NCI-H1105 treated with DMSO at 0.1 percent for 48 hours (cell line): ENCODE measurements at places on chromosomes 7 and 10.

- no peak for DNase-seq
These were observed 971 bp downstream of the AEBP1 start for GRCh38 chr7:44104860-44105771.

GRCh38 chr10:88165849-88166271, 302.4 kb downstream of the PTEN start:
- DNase-seq, result no peak

DNA sequence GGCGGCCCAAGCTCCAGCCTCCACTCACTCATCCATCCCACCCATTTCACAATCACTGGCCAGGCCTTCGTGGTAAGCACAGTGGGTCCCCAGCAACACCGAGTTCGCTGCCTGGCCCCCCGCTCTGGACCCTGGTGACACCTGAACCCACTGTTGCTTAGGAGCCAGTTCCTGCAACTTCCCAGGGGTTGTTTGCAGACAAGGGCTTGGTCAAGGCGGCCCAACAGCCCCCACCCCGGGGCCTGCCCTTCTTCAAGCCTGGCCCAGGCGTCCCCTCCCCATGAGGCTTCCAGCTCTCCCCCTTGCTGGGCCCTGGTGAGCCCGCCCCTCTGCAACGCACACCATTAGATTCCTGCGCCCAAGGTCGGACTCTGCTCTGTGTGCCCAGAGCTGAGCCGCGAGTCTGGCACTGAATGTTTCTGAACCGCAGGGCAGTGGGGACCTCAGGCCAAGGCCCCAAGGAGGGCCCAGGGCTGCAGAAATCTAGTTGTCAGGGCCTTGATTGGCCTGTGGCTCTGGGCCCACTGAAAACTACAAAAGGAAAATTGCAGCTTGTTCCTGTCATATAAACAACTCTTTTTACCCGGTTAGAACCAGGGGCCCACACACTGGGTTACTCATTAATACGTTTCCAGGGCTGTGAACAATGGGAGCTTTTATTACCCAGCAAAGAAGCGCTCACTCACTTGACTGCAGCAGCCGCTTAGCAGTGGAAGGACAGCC, 2.1 kb upstream of the COX19 start:
- no peak for DNase-seq

- no peak for DNase-seq
These were observed 28.9 kb downstream of the LRRC27 start for GRCh38 chr10:132360766-132361447.

GRCh38 chr10:44320756-44321155, 64.1 kb downstream of the CXCL12 start:
- no peak for DNase-seq

DNA sequence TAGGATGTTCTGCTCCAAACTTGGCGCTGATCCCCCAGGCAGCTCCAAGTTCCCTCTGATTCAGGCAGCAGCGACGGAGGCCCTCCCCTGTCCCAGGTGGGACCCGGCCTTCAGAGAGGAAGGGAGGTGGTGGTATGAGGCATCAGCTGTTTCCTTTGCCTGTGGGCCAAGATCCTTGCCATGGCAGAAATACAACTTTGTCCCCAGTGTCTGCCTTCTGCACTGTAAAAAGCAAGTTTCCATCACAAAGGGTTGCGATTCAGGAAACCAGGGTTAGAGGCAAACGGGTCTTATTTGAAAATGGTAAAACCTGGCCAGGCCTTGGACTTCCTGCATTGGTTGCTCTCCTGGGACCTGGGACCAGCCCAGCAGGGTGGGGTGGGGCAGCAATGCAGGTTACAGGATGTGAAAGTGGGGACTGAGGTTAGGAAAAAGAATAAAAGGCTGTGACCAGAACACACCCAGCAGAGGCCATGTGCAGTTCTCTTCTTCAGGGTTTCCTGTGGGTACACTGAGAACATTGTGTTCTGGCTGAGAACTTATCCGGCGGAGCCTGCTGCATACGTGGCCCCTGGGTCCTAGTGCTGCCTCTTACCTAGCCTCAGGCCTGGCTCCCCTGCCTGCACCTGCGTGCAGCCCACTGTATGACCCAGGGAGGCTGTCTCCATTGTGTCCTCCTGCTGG, 25.1 kb upstream of the DDIT4 start:
- no peak for DNase-seq

DNA sequence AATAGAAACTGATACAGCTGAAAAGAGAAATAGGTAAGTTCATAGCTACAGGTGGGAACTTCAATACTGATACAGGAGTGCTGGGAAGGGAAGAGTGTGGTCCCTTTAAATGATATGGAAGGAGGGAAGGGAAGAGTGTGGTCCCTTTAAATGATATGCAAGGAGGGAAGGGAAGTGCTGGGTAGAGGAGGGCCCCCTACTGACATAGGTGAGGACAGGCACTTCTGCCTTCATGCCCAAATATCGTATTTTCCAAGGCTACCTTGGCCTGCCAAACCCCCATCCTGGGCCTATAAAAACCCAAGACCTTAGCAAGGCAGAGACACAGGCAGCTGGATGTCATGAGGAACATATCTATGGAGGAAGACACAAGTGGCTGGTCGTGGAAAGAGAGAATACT, 92.3 kb downstream of the MAGI2 start:
- no peak for DNase-seq

- DNase-seq, result no peak
These were observed 226.3 kb upstream of the ZNF32 start for GRCh38 chr10:43874984-43875383.

DNA sequence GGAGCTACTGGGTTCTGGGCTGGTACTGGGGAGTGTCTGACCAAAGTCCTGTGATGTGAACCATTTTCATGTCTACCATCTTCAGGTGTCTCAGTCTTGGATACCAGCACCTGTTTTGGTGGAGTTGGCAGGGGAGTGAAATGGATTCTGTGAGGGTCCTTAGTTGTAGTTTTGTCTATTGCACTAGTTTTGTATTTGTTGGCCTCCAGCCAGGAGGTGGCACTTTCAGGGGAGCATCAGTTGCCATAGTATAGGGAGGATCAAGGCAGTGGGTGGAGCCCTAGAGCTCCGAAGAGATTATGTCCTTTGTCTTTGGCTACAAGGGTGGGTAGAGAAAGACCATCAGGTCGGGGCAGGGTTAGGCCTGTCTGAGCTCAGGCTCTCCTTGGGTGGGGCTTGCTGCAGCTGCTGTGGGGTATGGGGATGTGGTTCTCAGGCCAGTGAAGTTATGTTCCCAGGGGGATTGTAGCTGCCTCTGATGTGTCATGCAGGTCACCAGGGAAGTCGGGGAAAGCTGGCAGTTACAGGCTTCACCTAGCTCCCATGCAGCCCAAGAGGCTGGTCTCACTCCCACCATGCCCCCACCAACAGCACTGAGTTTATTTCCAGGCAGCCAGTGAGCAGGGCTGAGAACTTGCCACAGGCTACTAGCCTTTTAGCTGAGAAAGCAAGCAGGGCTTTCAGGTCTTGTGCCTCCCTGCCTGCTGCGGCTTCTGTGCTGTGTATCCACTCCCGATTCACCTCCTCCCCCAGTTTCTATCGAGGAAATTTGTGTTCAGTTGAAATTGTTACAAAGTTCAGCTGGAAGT, 153.1 kb downstream of the ZNF365 start:
- DNase-seq, result no peak

DNA sequence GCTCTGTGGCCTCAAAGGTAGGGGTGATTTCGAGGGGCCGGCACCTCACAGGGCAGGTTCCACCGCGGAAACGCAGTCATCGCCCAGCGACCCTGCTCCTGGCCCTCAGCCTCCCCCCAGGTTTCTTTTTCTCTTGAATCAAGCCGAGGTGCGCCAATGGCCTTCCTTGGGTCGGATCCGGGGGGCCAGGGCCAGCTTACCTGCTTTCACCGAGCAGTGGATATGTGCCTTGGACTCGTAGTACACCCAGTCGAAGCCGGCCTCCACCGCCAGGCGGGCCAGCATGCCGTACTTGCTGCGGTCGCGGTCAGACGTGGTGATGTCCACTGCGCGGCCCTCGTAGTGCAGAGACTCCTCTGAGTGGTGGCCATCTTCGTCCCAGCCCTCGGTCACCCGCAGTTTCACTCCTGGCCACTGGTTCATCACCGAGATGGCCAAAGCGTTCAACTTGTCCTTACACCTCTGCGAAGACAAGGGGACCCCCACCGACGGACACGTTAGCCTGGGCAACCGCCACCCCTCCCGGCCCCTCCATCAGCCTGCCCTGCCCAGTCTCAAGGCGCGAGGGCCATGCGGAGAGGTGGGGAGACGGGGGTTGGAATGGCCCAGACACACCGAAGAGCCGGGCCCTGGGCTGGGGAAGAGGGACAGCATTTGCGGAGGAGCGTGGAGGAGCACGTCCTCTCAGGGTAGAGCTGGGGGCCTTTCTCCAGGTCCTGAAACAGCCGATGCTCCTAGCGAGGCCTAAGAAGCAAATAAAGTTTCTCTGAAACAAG, 6.0 kb downstream of the SHH start:
- DNase-seq, result no peak

DNA sequence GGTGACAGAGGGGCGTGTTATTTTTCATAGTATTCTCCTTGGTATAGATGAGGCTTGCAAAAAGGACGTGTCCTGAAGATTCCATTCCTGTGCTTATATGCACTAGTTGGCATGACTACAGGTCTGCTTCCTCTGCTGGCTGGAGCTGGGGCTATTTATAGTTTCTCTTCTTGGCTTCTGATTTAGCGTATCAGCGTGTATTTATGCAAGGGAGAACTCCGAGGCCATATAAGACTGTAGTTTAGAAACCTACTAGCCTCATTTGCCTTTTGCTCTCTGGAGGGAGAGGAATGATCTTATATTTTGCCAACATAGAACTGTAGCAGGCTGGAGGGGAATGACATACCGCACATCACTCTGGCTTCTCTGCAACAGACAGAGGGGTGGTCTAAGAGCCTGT, 39.7 kb downstream of the CACNB2 start:
- no peak for DNase-seq
